ENCODE measurements at places on chromosomes 12 and 14. TPM values are rescaled to one million over a fixed set of nuclear protein-coding genes. Genes with fewer than 3 reads are reported as not detected.

DNA sequence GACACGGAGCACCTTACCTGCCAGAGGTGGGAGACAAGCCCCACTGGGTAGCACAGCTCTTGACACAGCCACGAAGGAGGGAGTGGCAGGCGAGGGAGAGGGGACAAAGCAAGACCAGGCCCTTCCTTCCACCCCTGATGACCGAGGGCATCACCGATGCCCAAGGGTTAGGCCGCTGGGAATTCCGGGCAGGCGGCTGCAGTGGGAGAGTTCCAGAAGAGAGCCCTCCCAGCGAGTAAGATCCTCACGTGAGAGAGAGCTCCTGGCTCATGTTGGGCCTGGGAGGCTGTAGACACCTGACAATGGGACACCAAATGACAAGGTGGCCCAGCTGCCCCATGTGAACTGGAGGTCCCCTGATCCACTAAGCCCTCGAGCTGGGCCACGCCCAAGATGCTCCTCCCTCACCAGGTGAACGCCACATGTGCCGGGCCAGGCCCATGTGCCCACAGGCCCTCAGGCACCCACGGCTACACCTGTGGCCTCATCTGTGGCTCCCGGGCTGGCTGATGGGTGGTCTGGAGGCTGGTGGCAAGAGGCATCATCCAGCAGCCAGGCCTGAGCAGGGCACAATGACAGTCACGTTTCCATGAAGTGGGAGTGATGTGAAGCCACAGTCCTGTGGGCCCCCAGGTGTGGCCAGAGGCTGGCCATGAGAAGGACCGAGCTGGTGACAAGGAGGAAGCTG lies 32.1 kb upstream of the C14orf180 start:
- peak; percentile 62 for DNase-seq

DNA sequence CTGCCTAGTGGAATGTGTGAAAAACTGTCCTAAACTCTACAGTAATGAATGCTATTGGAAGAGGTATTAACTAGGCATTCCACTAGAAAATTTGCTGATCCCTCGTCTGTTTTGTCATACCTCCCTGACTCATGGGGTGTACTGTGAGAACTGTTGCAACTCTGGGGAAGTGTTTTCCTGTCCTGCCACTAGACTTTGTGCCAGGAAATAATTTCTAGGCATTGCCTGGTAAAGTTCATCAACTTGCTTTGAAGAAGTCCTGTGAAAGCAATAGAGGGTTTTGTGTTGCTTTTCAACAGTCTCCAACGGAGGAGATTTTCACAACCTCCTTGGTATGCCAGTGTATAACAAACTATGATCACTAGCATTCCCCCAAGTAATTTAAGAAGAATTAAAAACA lies 139.9 kb downstream of the AKAP6 start:
- no peak for DNase-seq

DNA sequence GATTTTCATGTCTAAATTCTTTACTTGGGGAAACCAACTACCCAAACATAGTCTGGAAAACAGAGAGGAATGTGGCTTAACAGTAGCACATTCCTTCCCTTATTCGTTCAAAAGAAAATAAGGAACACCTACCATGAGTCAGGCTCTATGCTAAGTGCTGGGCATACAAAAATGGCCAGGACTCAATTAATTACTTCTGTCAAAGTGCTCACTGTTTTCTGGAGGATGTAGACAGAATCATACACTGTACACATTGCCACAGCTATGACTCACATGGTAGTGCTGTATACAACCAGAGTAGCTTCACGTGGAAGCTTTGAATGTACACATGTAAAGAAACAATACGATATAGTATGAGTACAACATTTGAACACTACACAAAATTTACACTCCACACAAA lies 50.1 kb downstream of the SLC25A21 start:
- DNase-seq, result no peak

Gene LTBR
- 92.5 TPM for total RNA-seq

GRCh38 chr12:64781280-64782190 lies 22.3 kb upstream of the GNS start:
- peak; percentile 50 for DNase-seq

GRCh38 chr12:131851741-131852550 lies 23.8 kb downstream of the MMP17 start:
- DNase-seq, result no peak

- no peak for DNase-seq
Observed at GRCh38 chr12:119306593-119306992, 27.9 kb upstream of the CCDC60 start.

GRCh38 chr12:4824380-4824779 lies 85.3 kb upstream of the KCNA1 start:
- DNase-seq, result no peak

GRCh38 chr12:68591734-68592418 lies 18.8 kb upstream of the RAP1B start:
- no peak for DNase-seq

GRCh38 chr14:94052199-94052598 lies 26.1 kb downstream of the OTUB2 start:
- no peak for DNase-seq

Gene ZNF385A
- total RNA-seq, result 19.3 TPM

DNA sequence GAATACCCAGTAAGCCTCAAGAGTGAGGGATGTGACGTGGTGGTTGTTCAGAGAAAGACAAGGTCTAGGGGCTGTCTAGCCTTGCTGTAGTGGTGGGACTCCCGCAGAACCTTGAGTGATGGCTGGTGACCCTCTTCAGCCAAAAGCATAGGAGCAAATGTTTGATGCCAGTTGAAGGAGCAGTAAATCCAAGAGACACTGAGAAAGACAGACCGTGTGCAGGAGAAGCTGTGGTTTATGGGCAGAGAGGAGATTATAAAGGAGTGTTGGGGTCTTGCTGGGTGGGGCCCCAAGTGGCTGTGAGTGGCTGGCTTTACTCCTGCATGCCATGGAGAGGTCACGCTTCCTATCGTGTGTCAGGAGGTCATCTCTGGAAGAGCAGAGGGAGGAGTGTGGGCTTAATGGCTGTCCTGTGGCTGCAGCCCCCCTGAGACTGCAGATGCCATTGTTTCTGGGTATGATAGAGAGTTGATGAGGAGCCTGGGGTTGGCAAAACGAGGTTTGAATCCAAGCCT lies 152.0 kb upstream of the CCND2 start:
- peak; percentile 15 for DNase-seq

Gene PRKD1
- total RNA-seq, result 38.7 TPM

DNA sequence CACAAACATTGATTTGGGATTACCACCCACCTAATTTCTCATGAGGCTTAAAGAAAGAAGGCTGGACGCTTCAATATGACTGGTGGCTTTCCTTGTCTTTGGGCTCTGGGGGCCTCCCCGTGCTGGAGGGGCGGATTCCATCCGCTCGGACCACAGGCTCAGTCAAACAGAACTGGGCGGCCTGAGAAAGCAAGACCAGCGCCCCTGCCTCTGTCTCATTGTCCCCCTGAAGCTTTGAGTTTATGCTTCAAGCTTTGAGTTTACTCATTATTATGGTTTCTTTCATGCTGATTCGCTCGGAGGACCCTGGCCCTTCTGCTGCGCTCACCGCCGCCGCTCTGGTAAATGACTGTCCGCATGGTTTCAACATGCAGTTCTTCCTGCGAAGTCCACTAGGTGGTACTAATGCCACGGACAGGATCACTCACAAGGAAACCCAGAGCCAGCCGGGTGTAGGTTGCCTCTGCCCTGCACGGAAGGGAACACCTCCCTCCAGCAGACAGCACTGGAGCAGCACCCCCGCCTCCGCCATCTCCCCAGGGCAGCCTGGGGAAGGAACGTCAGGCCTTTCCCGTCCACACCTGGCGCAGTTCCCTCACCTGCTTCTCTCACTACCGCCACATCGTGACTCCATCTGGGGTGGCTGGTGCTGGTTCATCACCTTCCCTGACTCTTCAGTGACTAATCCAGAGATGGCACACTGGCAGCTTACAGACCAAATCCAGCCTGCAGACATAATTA lies 13.2 kb upstream of the TIGAR start:
- DNase-seq, result no peak

DNA sequence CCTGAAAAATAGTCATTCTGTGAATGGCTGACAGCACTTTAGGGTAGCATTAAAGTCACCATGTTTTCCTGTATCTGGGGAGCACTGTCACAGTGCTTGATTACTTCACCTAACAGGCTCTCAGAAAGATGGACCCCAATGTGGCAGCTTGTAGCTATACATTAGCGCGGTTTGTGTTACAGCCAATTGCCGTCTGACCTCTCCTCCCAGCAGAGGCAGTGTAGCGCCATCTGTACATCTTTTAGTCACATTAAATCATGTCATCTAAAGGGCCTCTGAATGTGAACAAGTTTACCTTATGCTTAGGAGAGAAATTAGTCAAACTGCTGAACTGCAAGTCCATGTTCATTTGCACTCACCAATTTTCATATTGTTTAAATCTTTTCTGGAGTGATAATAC lies 113.7 kb downstream of the LMO3 start:
- DNase-seq, result no peak

DNA sequence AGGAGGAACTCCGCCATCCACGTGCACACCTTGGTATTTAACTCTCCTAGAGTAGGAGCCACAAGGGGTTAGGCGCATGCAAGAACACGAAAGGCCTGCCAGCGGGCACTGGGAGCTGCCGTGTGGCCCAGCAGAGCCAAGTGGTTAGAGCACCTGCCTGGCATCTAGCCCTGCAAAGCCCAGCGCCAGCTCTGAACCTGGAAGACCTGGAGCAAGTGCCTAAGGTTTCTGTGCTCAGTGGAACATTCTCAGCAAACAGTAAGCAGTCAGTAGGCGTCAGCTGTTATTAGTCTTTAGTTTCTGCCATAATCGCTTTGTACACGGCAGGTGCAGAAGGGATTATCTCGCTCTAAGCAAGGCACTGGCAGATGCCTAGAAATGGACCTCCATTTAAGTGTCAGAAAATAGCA lies 55.4 kb downstream of the SETD3 start:
- DNase-seq, result no peak

DNA sequence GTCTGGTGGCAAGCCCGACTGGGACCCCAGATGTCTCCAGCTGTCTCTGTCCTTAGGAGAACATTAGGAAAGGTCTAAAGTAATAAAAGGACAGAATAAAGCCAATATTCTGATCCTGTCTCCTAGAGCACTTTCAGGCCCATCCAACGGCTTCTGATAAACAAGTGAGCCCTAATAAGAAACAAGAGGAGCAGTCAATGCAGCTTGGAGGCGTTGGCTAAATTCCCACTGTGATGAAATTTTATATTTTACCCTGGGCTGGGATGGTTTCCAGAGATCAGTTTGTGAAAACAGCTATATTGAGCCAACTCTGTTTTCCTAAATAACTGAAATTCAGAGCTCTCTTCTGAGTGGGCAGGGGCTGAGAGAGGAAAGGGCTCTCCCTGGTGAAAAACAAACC lies 55.5 kb upstream of the SRRM4 start:
- DNase-seq, result no peak

DNA sequence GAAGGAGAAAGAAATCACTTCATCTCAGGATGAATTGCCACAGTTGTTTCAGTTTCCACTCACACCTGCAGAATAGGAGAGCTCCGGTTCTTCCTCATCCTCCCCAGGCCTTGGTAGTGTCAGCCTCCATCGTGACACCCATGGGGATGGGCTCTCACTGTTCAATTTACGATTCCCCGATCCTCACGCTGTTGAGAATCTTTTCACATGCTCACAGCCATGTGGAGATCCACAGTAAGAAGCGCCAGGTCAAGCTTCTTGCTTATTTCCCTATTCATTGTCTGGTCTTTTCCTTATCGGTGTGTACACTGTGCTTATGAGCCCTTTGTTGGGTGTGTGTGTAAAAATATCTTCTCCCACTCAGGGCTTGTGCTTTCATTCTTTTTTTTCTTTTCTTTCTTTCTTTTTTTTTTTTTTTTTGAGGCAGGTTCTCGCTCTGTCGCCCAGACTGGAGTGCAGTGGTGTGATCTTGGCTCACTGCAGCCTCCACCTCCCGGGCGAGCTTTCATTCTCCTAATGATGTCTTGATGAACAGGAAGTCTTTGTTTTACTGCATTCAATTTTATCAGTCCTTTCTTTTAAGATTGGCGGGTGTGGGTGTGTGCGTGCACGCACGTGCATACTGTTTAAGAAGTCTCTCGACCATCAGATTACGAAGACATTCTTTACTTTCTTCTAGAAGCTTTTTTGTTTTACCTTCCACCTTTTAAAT lies 21.5 kb downstream of the RIN3 start:
- no peak for DNase-seq

- DNase-seq, result no peak
Observed at GRCh38 chr12:67486671-67487070, 161.9 kb upstream of the DYRK2 start.

DNA sequence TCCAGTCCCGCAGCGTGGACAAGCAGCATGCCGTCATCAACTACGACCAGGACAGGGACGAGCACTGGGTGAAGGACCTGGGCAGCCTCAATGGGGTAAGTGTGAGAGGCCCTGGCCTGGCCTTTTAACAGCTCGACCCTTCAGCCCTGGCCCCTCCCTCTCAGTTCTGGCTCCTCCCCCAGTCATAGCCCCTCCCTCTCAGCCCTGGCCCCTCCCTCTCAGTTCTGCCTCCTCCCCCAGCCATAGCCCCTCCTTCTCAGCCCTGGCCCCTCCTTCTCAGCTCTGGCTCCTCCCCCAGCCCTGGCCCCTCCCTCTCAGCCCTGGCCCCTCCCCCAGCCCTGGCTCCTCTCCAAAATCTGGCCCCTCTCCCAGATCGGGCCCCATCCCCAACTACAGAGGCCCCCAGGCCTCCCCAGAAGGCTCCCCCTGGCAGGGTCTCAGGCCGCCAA lies 11.2 kb downstream of the CEP170B start:
- no peak for DNase-seq

DNA sequence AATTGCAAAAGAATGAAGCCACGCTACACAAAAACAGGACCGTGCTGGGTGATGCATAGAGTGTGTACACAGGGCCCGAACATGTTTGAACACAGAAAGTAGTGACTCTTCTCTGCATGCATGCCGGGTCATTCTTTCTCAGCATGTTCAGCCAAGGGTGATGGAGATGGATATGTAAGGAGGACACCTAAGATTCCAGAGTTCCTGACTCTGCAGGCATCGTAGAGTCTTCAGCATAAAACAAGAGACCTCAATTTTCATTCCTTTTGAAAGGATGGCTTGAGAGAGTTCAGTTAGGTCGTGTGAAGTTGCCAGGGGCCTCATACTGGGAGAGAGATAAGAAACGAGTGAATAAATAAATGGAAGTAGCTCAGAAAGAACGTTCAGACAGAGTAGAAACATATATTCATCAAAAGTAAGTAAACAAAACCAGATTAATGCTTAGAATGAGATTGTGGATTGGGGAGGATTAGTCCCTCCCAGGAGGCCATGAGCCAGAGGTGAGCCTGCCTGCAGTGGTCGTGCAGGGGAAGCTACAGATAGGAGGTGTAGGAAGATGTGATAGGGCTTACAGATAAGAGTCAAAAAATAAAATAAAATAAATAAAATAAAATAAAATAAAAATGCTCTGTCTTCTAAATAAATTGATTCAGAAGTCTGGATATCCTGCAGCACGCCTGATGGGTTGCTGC lies 27.6 kb upstream of the SEL1L start:
- no peak for DNase-seq

- DNase-seq, result no peak
Observed at GRCh38 chr12:46209170-46209569, 59.7 kb downstream of the SLC38A1 start.
